PC-3 (cell line): ENCODE measurements at places on chromosomes 3 and 15. TPM values are rescaled to one million over a fixed set of nuclear protein-coding genes. Genes with fewer than 3 reads are reported as not detected.

DNA sequence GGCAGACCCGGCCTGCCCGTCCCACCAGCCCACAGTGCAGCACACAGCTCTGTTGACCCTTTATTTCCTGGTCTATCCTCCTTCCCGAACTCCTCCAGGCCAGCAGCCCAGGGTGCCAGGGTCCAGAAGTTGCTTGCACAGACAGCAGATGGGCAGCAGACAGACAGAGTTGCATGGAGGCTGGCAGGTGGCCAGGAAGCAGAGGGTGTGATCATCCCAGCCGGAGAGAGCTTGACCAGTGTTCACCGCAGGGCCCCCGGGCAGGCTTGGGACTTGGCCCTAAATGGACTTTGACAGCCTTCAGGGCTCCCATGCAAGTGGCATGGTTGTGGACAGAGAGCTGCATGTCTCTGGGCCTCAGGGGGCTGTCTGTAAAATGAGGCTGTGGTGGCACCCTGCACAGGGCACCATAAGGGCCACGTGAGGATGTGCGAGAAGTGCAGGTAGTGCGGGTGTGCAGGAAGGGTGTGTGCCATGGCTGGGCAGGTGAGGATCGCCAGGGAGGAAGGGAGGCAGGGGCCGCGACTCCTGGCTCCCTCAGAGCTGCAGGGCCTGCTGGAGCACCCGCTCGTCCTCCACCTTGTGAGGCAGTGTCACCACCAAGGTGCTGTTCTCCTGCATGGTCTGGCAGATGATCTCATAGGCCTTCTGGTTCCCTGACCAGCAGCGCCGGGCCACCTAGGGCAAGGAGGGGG, 6.3 kb upstream of the ZXDC start:
- no peaks in the 10 kb centered on the region for H3K27me3 ChIP-seq
- DNase-seq: no peak
- no peaks in the 10 kb centered on the region for H3K36me3 ChIP-seq

GHSR gene
- total RNA-seq: not detected in 2 replicates

DNA sequence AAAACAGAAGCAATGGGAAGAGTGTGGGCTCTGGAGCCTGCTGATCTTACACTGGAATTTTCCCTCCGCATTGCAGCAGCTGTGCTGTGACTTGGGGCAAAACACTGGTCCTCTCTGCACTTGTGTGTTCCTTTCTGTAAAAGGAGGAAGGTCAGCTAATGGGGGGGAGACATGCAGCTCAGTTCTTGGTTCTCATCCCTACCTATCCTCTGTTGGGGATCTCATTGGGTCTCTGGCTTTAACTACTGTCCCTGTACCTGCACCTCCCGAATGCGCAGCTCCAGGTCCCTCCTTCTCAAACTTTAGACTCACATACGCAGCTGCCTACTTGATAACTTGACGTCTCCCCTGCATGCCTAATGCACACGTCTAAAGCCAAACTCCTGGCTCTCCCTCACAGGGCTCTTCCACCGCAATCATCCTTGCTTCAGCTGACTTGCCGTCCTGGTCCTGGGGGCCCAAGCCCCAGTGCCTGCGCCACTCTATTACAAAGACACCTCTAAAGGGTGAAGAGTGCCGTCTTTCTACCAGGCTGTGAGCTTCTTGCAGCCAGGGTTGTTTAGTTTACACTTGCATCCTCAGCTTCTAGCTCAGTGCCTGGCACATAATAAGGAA, 5.9 kb upstream of the TMEM44 start:
- peaks cover 32% of the 10 kb centered on the region for H3K36me3 ChIP-seq
- no peaks in the 10 kb centered on the region for H3K27me3 ChIP-seq
- H3K4me1 ChIP-seq: peaks cover 7% of the 10 kb centered on the region; the same call in 1 of the 2 replicates
- DNase-seq: no peak

DNA sequence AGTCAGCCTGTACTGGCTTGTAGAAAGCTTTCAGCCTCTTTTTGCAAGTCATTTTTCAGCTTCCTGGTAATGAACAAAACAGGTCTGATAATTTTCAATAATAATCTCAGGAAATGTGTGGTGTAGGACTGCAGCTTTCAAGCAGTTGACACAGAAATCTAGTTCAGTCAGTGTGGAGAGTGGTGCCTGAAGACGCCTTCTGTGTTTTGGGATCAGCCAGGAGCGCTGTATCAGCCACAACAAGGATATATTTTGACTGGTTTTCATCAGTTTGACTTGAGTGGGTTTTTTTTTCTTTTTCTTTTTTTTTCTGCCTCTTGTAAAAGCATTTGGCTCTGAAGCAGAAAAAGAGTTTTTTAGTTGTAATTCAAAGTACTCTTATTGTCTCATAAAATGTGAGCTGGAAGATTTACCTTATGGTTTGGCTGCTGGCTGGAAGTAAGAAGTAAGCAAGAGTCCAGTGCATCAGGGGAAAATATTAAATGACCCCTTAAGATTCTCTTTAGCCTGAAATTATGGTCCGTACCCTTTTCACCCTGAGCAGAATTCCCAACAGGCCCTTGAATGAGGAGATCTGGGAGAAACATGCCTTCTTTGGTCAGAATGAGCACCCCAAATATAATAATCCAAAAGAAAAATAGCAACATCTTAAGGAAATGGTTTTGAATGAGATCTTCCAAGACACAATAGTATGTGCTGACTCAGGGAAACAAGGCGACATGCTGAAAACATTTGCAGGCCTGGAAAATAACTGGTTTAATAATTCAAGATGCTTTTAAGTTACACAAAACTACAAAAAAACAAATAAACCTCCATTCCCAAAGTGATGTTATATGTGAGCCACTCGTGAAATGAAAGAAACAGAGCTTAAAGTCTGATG, 332.7 kb upstream of the ADAMTS9 start:
- H3K4me1 ChIP-seq: no peaks in the 10 kb centered on the region
- H3K27me3 ChIP-seq: no peaks in the 10 kb centered on the region
- no peak overlapping the region for H3K27ac ChIP-seq
- H3K4me3 ChIP-seq: no peak overlapping the region
- no peak for DNase-seq
- H3K36me3 ChIP-seq: no peaks in the 10 kb centered on the region

- H3K36me3 ChIP-seq: no peaks in the 10 kb centered on the region; the same call in 1 of the 2 replicates
- H3K4me1 ChIP-seq: no peaks in the 10 kb centered on the region
- no peak overlapping the region for H3K4me3 ChIP-seq
- H3K27ac ChIP-seq: no peak overlapping the region
- no peaks in the 10 kb centered on the region; the same call in 1 of the 2 replicates for H3K27me3 ChIP-seq
Observed at GRCh38 chr15:100457201-100457600, 71.5 kb downstream of the CERS3 start.

DNA sequence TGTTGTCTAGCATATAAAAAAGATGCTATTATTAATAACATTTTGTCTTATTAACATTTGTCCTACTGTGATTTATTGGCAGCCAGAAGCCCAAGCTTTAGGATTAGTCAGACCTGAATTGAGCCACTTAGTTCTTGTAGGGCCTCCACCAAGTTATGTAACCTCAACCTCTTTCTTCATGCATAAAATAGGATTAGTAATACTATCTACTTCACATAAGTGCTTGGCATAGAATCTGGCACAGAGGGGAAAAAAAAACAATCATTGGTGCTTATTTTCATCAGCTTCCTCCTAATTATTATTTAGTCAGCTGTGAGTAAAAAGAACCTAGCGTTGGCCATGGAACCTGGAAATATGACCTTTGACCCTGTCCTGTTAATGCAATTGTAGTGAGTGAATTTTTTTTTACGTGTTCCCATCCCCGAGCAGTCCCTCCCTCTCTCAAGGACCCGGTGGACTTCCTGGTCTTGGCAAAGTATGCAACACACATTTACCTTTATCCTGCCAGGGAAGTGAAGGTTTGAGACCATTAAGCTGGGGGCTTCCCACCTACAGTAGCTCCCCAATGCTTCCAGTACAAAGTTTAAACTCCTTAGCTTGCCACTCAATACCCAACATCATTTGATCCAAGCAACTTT, 136.8 kb downstream of the FHIT start:
- H3K27ac ChIP-seq: no peak overlapping the region
- DNase-seq: no peak
- H3K4me3 ChIP-seq: no peak overlapping the region
- no peaks in the 10 kb centered on the region for H3K36me3 ChIP-seq
- H3K4me1 ChIP-seq: no peaks in the 10 kb centered on the region

EPHB1 gene
- total RNA-seq: 0.69 and 0.92 TPM in 2 replicates

DNA sequence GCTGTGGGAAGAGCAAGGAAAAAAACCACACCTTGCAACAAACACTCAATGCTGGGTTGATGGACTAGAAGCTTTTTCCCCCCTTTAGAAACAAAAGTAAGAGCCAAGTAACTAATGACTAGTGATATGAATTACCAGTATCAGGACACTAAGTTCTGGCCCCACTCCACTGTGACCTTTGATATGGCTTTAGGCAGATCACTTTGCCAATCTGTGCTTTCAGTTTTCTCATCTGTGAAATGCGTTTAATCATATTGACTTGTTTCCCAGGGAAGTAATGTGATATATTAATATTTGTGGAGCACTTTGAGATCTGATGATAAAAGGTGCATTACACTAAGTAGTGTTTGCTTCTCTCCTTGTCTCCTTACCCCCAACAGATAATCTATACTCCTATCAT, 319.3 kb upstream of the SATB1 start:
- no peak for DNase-seq
- H3K27ac ChIP-seq: no peak overlapping the region
- no peak overlapping the region for H3K4me3 ChIP-seq
- no peaks in the 10 kb centered on the region for H3K27me3 ChIP-seq

LTK gene
- total RNA-seq: 0.07 and 0.29 TPM in 2 replicates

DNA sequence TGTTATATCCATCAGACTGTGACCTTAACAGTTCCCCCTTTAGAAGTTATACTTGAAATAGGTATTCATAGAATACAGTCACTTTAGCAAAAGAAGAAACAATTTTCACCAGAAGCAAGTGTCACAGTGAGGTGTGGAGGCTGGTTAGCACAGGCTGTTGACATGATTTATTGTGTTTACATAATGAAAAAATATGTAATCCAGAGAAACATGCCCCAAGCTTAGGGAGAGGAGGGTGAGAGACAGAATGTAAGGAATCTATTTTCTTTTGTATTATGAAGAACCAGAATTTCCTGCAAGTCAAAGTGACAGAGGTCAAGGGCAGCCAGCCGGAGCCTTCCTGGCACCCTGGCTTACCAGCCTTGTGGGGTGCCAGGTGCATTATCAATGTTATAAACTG, 4.0 kb downstream of the IL12A start:
- H3K4me1 ChIP-seq: peaks cover 18% of the 10 kb centered on the region
- DNase-seq: no peak
- no peaks in the 10 kb centered on the region for H3K27me3 ChIP-seq
- no peak overlapping the region for H3K27ac ChIP-seq
- H3K4me3 ChIP-seq: no peak overlapping the region
- H3K36me3 ChIP-seq: peaks cover 10% of the 10 kb centered on the region

PRR20G gene
- total RNA-seq: not detected in 2 replicates

DNA sequence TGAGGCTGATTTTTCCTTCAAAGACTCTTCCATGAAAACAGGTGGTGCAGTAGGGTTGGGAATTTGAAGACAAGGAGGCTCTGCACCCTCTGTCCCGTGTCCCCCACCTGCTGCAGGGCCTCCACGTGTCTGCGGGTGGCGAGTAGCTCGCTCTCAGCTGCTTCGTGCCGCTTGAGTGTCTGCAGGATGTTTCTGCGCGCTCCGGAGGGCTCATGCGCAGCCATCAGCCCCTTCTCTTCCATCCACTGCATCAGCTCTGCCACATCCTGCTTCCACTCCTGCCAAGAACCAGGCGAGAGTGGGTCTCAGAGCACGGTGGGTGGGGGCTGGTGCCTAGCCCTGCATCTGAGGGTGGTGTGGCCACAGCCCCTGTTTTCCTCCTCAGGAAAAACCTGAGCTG, 17.8 kb downstream of the SPTBN5 start:
- no peaks in the 10 kb centered on the region for H3K27me3 ChIP-seq
- peaks cover 14% of the 10 kb centered on the region for H3K4me1 ChIP-seq
- no peak overlapping the region for H3K27ac ChIP-seq
- no peak for DNase-seq
- no peaks in the 10 kb centered on the region for H3K36me3 ChIP-seq

GRCh38 chr3:127365163-127365798, 77.4 kb upstream of the PRR20G start:
- no peak overlapping the region for H3K4me3 ChIP-seq
- no peak overlapping the region for H3K27ac ChIP-seq
- no peaks in the 10 kb centered on the region for H3K36me3 ChIP-seq
- H3K27me3 ChIP-seq: 0 out of 2 replicates have a peak, but pooled peaks cover 9% of the 10 kb centered on the region
- DNase-seq: no peak

OXTR gene
- 21.5 and 23.1 TPM in 2 replicates for total RNA-seq

IL17RD gene
- 3.1 and 3.7 TPM in 2 replicates for total RNA-seq

DNA sequence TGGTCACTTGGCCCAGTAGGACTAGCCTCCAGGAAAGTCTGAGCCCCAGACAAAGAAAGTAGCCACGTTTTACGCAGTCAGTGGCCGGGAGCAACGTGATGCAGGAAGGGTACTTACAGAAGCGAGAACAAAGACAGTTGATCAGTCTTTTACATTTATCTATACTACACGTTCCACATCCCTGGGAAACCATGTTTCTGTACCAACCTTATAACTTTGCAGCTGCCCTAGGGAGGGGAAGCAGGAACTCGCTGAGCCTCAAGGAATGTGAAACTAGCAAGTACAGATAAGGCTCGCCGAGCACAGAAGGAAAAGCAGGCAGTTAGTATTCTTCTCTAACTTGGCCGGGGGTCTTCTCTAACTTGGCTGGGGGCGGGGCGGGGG, 3.4 kb upstream of the KNL1 start:
- H3K27me3 ChIP-seq: no peaks in the 10 kb centered on the region
- H3K4me3 ChIP-seq: no peak overlapping the region
- peaks cover 8% of the 10 kb centered on the region; the same call in 1 of the 2 replicates for H3K4me1 ChIP-seq
- DNase-seq: no peak
- H3K36me3 ChIP-seq: no peaks in the 10 kb centered on the region
- H3K27ac ChIP-seq: no peak overlapping the region

DNA sequence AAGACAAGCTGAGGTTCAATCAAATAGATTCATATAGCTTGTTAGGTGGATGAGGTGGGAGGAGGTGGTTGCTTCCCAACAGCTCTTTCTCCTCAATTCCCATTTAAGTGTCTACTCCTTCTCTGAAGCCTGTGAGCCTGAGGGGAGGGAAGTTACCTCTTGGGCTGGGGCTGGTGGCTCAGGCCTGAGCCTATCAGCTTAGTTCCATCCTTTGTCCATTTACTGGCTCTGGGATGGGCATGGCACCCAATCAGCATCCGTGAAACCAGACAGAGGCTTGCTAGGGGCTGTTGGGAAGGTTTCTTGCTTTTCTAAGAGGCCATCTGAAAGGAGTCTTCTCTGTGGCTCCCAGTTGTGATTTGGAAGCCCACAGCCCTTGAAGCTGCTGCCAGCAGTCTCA, 57.3 kb downstream of the TAMM41 start:
- H3K4me3 ChIP-seq: no peak overlapping the region
- peaks cover 41% of the 10 kb centered on the region for H3K36me3 ChIP-seq
- DNase-seq: no peak
- H3K27ac ChIP-seq: no peak overlapping the region

ZKSCAN7 gene
- total RNA-seq: not detected in 2 replicates

GRCh38 chr15:64717130-64717529, 58.3 kb downstream of the RBPMS2 start:
- no peaks in the 10 kb centered on the region for H3K36me3 ChIP-seq
- no peaks in the 10 kb centered on the region for H3K27me3 ChIP-seq
- H3K27ac ChIP-seq: no peak overlapping the region
- DNase-seq: no peak
- no peak overlapping the region for H3K4me3 ChIP-seq

SCAANT1 gene
- total RNA-seq: not detected in 2 replicates

GRCh38 chr3:138842483-138843188, 7.9 kb upstream of the PIK3CB start:
- no peaks in the 10 kb centered on the region for H3K36me3 ChIP-seq
- no peaks in the 10 kb centered on the region for H3K4me1 ChIP-seq
- no peak for DNase-seq
- no peak overlapping the region for H3K4me3 ChIP-seq
